ENCODE measurements at places on chromosomes 12 and 14. TPM values are rescaled to one million over a fixed set of nuclear protein-coding genes. Genes with fewer than 3 reads are reported as not detected.

DNA sequence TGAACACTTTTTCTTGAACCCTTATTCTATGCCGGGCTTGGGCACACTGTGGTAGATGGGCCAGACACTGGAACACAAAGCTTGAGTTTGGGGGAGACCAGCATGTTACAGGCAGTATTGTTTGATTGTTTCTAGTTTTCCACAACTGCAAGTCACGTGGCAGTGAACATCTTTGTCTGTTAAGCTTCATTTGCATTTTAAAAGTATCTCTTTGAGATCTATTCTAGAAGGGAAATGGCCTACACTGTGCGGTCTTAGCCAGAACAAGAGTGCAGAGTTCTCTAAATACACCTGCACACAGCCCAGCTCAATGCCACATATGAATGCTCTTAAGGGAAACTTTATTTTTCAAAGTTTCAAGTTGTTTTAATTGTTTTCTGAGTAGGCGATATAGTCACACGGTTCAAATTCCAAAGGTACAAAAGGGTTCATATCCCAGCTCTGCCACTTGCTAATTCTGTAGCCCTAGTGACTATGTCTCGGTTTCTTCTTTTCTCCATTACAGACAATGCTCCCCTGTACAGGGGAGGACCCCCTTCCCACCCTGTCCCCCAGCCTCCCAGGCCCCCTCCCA, 24.9 kb downstream of the RIN3 start:
- no peak overlapping the region for H3K27ac ChIP-seq
- no peaks in the 10 kb centered on the region for H3K27me3 ChIP-seq
- no peak for DNase-seq
- H3K4me1 ChIP-seq = no peaks in the 10 kb centered on the region

DNA sequence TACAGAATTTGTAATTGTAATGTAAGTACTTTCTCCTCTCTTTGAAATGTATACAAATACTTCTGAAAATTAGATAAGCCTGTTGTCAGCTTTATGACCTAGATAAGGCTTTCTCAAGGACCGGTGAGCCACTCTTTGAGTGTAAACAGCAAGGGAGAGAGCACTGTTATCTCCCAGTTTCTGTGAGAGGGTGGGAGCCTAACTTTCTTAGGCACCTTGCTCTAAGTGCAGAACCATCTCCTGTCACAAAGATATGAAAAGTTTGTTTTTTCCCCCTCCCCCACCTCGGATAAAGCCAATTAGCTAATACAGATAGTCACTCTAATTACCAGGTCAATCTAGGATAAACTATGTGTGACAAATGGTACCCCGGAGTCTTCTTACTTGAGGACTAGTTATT, 35.8 kb downstream of the CAPS2 start:
- H3K4me1 ChIP-seq = no peaks in the 10 kb centered on the region
- no peak for DNase-seq
- no peak overlapping the region for H3K27ac ChIP-seq
- H3K27me3 ChIP-seq = no peaks in the 10 kb centered on the region
- H3K4me3 ChIP-seq = no peak overlapping the region

GRCh38 chr14:99722741-99723140, 38.6 kb downstream of the CYP46A1 start:
- H3K27me3 ChIP-seq = no peaks in the 10 kb centered on the region
- H3K27ac ChIP-seq = no peak overlapping the region
- no peak for DNase-seq
- no peaks in the 10 kb centered on the region for H3K36me3 ChIP-seq
- no peaks in the 10 kb centered on the region for H3K4me1 ChIP-seq
- no peak overlapping the region for H3K4me3 ChIP-seq

DNA sequence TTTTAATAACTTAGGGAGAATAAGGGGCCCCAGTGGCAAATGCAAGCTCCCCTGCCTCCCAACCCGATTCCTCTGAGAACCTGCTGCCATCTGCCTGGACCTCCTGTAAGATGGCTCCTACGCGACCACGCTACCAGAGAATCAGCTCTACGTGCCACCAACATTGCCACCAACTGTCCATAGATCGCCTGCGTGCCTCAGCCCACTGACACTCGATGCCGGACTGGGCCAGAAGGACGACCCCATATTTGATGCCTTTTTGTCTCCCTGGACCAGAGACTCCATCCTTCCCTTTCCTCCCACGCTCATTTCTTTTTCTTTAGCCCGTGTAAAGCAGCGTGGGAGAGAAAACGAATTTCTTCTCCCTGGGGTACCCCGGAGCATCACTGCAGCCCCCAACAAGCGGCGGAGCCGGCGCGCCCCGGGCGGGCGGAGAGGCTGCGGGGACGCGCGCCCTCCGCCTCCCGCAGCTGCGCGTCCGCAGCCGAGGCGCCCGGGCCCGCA, 565 bp upstream of the KLHL42 start:
- peak overlapping the region; percentile 86 for H3K27ac ChIP-seq
- peak overlapping the region; percentile 87 for H3K4me3 ChIP-seq
- no peaks in the 10 kb centered on the region for H3K27me3 ChIP-seq
- DNase-seq = no peak

GRCh38 chr12:76784600-76785051, 20.7 kb downstream of the ZDHHC17 start:
- DNase-seq = no peak
- no peak overlapping the region for H3K4me3 ChIP-seq
- no peaks in the 10 kb centered on the region for H3K27me3 ChIP-seq
- H3K4me1 ChIP-seq = peaks cover 17% of the 10 kb centered on the region
- H3K36me3 ChIP-seq = no peaks in the 10 kb centered on the region
- H3K27ac ChIP-seq = no peak overlapping the region

- no peak overlapping the region for H3K4me3 ChIP-seq
- H3K27me3 ChIP-seq = no peaks in the 10 kb centered on the region
- no peaks in the 10 kb centered on the region for H3K36me3 ChIP-seq
- H3K27ac ChIP-seq = no peak overlapping the region
- H3K4me1 ChIP-seq = no peaks in the 10 kb centered on the region
Measured at GRCh38 chr12:68080577-68080976, 79.0 kb downstream of the IFNG start.

- no peaks in the 10 kb centered on the region for H3K27me3 ChIP-seq
- H3K27ac ChIP-seq = no peak overlapping the region
- peaks cover 11% of the 10 kb centered on the region for H3K4me1 ChIP-seq
Measured at GRCh38 chr12:105341010-105341409, 10.5 kb downstream of the C12orf75 start.

DNA sequence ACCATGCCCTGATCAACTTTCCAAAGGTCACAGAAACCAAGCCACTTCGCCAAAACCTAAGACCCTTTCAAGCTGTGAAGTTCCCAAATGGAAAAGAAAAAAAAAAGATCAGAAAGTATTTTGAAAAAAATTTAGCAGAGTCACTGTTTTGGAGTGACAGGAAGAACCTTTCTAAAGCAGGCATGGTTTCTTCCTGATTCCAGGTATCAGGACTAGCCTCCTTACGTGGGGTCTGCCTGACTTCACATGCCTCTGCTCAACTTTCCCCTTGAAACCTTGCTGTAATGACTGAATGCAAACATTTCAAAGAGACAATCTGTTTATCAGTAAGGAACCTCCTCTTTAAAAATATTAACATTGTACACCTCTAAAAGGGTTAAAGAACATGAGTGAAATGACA, 9.5 kb downstream of the CORO1C start:
- no peak overlapping the region for H3K4me3 ChIP-seq
- peaks cover 55% of the 10 kb centered on the region for H3K4me1 ChIP-seq
- H3K36me3 ChIP-seq = no peaks in the 10 kb centered on the region

The SERPINA1 gene
- not detected for total RNA-seq

DNA sequence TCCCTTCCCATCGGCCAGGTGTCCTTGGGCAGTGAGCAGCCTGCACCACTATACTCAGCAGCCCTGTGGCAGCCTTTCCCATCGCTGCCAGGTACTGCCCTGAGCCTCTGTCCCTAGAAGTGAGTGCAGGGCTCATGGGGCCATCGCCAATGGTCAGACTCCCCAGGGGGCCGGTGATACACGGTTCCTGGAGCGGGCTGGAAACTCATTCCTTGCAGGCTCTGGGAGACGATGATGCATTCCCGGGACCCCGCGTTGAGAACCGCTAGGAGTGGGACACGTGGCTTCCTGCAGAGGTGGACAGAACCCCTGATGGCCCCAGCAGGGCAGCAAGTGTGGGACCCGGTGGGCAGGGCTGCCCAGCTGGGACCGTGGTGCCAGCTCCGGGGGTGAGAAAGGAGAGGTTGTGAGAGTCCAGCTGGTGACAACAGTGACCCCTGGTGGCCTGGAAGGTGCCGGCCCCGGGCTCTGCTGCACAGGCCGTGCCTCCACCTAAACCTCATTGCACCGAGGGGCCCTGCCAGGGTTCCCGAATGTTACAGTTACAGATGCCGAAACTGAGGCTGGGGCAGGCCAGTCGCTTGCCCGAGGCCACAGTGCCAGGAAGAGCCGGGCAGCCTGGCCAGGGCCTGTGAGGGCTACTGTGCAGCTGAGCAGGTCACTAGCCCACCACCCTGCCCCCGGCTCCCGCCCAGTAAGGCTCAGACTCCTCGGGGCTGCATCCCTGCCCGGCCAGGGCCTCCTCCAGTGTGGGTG, 33.8 kb downstream of the FBRSL1 start:
- peaks cover 7% of the 10 kb centered on the region for H3K4me1 ChIP-seq
- no peaks in the 10 kb centered on the region for H3K36me3 ChIP-seq

DNA sequence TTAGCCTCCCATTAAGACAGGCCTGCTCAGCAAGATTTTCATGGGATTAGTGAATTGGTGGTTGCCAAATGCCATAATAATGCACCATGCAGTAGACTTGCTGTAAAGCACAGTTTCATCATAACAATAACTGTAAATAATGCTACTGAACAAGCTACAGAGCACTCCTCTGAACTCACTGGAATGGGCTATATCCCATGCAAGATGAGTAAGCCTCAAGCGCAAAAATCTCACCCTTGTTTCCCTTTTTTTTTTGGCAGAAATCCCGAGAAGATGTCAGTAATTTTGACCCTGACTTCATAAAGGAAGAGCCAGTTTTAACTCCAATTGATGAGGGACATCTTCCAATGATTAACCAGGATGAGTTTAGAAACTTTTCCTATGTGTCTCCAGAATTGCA, 145.9 kb upstream of the HIF1A start:
- no peaks in the 10 kb centered on the region for H3K36me3 ChIP-seq
- no peak for DNase-seq
- H3K27me3 ChIP-seq = no peaks in the 10 kb centered on the region
- H3K4me1 ChIP-seq = peaks cover 4% of the 10 kb centered on the region

The NOP9 gene
- 34.0 TPM for total RNA-seq

DNA sequence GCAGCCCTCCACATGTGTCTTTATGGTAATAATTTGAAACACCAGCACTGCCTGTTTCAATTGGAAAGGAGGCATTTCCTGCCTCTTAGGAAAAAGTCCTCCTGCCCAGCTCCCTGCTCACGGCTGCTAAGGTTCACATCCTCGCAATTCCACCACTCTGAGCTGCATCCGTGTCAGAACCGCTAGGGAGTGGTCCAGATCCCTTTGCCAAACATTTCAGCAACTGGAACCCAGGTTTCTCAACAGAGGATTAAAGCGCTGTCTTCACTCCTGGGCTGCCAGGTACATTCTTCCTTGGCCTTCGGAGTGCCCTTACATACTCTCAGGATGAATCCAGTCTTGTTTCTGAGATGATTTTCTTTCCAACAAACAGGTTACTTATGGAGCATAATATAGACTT, 23.3 kb downstream of the C14orf132 start:
- H3K27me3 ChIP-seq = no peaks in the 10 kb centered on the region
- H3K4me3 ChIP-seq = no peak overlapping the region
- H3K4me1 ChIP-seq = no peaks in the 10 kb centered on the region

DNA sequence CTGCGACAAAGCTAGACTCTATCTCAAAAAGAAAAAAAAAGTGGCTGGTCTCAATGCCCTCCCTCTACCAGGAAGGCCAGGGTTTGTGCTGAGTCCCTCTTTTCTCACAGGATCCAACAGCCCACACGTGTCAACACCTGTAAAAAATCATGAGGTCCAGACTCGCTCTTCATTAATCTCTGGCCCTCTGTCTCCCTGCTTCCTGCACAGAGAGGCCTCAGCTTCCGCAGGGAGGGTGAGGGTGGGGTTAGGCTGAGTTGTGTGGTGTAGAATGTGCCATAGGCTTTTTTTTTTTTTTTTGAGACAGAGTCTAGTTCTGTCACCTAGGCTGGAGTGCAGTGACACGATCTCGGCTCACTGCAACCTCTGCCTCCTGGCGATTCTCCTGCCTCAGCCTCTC, 6.1 kb downstream of the CFAP73 start:
- H3K27me3 ChIP-seq = peaks cover 5% of the 10 kb centered on the region
- peaks cover 24% of the 10 kb centered on the region for H3K36me3 ChIP-seq
- peaks cover 6% of the 10 kb centered on the region for H3K4me1 ChIP-seq
- H3K4me3 ChIP-seq = no peak overlapping the region

DNA sequence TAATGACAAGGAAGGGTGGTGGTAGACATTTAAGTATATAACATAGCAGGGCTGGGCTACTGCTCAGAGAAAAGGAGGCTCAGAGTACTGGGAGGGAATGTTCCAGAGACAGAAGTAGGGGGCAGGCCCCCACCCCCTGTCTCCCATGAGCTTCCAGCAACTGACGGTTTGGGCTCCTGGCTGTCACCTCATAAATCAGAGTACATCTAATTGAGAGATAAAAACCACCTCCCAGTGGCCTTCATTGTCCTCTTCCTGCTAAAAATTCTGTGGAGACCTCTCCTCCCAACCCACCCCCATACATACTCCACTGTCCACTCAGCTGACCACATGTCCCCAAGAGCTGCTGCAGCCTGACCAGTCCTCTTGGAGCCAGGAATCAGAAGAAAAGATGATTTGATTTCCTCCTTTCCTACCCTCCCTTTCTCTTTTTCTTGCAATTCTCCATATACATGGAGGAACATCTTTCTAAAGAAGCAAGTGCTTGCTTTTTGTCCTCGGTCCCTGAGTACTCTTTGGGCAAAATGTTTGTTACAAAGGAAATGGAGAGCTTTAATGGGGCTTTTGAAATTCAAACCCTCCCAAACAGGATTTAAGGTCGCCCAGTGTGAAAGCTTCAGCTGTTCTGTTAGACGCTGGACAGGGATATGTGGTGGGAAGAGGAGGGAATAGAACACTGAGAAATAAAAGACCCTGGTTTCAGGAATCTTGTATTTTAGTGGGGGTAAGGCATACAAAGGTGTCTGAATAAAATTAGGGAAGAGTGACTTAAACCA, 16.4 kb upstream of the KCNA5 start:
- H3K36me3 ChIP-seq = no peaks in the 10 kb centered on the region
- no peak for DNase-seq
- no peaks in the 10 kb centered on the region for H3K4me1 ChIP-seq
- no peak overlapping the region for H3K4me3 ChIP-seq

DNA sequence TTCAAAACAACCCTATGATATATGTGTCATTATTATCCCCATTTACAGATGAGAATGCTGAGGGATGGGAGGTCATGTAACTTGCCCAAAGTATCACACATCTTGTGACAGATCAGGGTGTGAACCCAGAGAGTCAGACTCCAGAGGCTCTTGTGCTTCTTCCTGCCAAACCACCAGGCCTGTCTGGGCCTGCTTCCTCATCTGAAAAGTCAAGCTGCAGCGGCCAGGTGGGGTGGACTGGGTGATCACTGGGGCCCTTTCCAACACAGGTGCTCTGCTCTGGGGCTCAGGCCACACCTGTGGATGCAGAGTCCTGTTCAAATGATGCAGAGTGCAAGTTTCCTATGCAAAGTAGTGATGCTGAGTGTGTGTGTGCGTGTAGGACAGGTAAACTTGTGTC, 26.7 kb downstream of the TSPAN11 start:
- DNase-seq = no peak
- H3K4me3 ChIP-seq = no peak overlapping the region
